ENCODE measurements at places on chromosomes 6 and 20. TPM values are rescaled to one million over a fixed set of nuclear protein-coding genes. Genes with fewer than 3 reads are reported as not detected.

Gene STK4
- 19.9 TPM for polyA plus RNA-seq

Gene TSPO2
- polyA plus RNA-seq, result not detected

Gene TMC2
- not detected for polyA plus RNA-seq

Gene SLC29A1
- polyA plus RNA-seq, result 34.1 TPM

Gene DAAM2
- 39.7 TPM for polyA plus RNA-seq

Gene CALHM5
- 4.4 TPM for polyA plus RNA-seq

Gene SLC44A4
- polyA plus RNA-seq, result 0.07 TPM

Gene RAET1E
- 0.22 TPM for polyA plus RNA-seq

Gene TGM2
- polyA plus RNA-seq, result 313 TPM

Gene KHDRBS2
- polyA plus RNA-seq, result not detected

Gene BMP6
- polyA plus RNA-seq, result 0.06 TPM

Gene ARFGEF2
- 15.5 TPM for polyA plus RNA-seq

Gene FABP7
- not detected for polyA plus RNA-seq

Gene TPMT
- 10.9 TPM for polyA plus RNA-seq

Gene HNF4A
- not detected for polyA plus RNA-seq

Gene TMEM217
- 3.1 TPM for polyA plus RNA-seq

Gene CALHM6
- polyA plus RNA-seq, result 0.78 TPM

Gene SLCO4A1
- 0.15 TPM for polyA plus RNA-seq

Gene FLRT3
- polyA plus RNA-seq, result 0.64 TPM

Gene EFCAB8
- polyA plus RNA-seq, result not detected

Gene SHLD1
- 2.5 TPM for polyA plus RNA-seq

Gene XKR7
- not detected for polyA plus RNA-seq

Gene BEND6
- polyA plus RNA-seq, result 9.8 TPM

Gene DUSP15
- not detected for polyA plus RNA-seq

Gene HSD17B8
- polyA plus RNA-seq, result 3.4 TPM

Gene SLC22A1
- 0.11 TPM for polyA plus RNA-seq

Gene LPA
- not detected for polyA plus RNA-seq

Gene TP53TG5
- not detected for polyA plus RNA-seq

Gene EBF4
- polyA plus RNA-seq, result 1.9 TPM

Gene HLA-DRB1
- polyA plus RNA-seq, result not detected

Gene RUNX2
- 2.0 TPM for polyA plus RNA-seq

Gene MYH7B
- polyA plus RNA-seq, result 0.01 TPM

Gene PRSS16
- 0.21 TPM for polyA plus RNA-seq

Gene HDGFL1
- polyA plus RNA-seq, result not detected

Gene CAP2
- polyA plus RNA-seq, result 84.4 TPM

Gene LIME1
- polyA plus RNA-seq, result 1.7 TPM

Gene IMPG1
- polyA plus RNA-seq, result not detected

Gene SMPDL3A
- polyA plus RNA-seq, result 10.4 TPM

Gene SLC17A3
- not detected for polyA plus RNA-seq

Gene CDSN
- not detected for polyA plus RNA-seq

Gene STMND1
- polyA plus RNA-seq, result 0.05 TPM

Gene NRSN1
- polyA plus RNA-seq, result not detected

Gene AIF1
- not detected for polyA plus RNA-seq

Gene MCCD1
- not detected for polyA plus RNA-seq

Gene PPP1R16B
- polyA plus RNA-seq, result not detected

Gene HLA-A
- 737 TPM for polyA plus RNA-seq

Gene CLIC5
- not detected for polyA plus RNA-seq
